ENCODE measurements at places on chromosomes 5 and 9.

DNA sequence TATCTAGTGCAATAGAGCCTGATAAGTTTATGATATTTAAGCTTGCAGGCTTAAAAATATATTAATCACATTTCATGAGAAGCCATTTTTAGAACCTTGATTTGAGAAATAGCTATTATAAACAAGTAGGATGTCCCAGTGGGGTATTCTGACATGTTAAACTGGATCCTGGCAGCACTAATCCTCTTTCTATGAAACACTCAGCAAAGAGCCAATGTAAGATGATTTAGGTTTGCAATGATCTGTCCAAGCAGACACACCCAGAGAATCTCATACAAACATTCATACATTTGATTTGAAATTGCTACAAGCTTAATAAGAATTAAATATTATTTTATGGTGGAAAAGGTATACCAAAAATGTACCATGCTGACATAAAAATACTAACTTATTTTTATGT lies 86.5 kb downstream of the ERP44 start:
- no peak for DNase-seq

DNA sequence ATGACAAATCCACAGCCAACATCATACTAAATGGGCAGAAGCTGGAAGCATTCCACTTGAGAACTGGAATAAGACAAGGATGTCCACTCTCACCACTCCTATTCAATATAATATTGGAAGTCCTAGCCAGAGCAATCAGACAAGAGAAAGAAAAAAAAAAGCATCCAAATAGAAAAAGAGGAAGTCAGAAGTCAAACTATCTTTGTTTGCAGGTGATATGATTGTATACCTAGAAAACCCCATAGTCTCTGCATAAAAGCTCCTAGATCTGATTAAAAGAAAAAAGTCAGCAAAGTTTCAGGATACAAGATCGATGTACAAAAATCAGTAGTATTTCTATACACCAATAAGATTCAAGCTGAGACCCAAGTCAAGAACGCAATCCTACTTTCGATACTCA lies 66.1 kb downstream of the OSMR start:
- DNase-seq = no peak

DNA sequence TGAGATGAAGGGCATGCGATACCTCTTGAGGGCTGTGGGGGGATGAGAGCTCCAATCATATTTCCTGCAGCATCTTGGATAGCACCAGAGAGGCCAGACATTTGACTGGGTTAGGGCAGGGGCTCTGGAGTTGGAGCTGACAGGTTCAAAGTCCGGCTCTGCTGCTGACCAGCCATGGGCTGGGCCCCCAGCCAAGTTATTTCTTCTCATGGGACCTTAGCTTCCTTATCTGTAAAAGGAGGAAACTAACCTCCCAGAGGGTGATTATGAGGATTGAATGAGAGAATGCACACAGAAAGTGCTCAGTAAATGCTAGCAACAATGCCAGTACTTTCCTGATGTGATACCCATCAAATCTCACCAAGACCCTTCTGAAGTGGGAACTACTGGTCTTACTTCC lies 65.2 kb upstream of the SLC25A51 start:
- no peak for DNase-seq

DNA sequence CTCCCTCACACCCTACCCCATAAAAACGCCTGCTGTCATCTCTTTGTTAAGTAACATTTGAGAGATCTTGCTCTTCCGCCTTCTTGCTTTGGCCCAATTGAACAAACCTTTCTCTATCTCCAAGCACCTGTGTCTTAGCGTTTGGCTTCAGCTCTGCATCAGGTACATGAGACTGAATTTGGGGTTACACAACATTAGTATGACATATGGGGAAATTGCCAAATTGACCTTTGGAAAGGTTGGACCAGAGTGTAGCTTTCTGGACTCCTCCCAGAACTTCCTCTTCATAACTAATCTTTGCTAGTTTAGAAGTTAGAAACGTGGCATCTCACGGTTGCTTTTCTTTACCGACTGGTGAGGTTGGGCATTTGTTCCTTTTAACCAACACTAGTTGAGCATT lies 3.5 kb upstream of the EXOSC3 start:
- no peak for DNase-seq

GRCh38 chr9:89006996-89007967 lies 16.0 kb downstream of the S1PR3 start:
- DNase-seq = no peak

DNA sequence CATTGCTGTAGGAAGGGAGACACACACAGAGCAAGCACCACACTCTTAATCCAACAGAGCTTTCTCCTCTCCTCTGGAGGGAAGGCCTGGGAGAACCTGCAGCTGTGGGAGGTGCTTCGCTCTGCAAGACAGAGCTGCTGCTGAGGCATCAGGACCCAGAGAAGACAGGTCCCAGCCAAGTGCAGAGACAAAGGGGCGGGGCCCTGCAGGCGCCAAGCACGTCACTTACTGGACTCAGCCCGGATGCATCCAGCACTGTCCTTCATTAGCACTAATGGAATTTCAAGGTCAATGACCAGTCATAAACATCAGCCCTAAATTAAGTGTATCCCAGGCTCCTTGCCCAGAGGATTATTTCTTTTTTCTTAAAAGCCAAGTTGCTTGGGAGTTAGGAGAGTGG lies 337.1 kb upstream of the PANK3 start:
- no peak for DNase-seq

DNA sequence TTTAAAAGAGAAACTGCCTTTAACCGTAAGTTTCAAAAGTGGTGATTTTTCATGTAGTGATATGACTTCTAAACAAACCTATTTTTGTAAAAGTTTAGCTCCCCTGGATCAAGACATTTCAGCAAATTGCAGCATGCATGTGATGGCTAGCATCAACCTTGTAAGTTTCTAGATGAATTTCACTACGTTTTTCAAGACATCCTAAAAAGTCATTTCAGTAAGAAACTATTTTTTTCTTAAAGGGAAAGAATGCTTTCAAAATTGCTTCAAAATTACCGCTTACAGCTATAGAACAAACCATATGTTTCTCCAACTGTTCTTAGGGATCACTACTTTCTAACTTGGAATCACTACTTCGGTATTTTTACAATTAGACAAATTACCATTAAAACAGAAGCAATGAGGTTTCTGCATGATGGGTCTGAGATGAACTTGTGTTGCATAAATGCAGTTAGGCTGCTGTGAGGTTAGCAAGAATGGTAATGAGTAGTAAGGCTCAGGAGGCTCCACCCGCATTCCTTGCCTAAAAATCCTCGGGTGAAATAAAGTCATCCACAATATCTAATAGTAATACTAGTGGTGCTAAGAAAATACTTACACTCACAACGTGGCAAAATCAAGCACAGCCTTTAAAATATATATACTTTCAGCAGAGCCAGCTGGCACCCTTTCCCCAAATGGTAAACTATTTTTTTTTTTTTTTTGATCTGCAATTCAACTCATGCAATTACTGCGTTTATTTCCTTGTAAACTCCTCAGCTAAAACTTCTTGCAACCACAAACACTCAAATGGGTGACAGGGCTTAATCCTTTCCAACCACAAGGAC lies 53.8 kb downstream of the CDC14B start:
- no peak for DNase-seq

DNA sequence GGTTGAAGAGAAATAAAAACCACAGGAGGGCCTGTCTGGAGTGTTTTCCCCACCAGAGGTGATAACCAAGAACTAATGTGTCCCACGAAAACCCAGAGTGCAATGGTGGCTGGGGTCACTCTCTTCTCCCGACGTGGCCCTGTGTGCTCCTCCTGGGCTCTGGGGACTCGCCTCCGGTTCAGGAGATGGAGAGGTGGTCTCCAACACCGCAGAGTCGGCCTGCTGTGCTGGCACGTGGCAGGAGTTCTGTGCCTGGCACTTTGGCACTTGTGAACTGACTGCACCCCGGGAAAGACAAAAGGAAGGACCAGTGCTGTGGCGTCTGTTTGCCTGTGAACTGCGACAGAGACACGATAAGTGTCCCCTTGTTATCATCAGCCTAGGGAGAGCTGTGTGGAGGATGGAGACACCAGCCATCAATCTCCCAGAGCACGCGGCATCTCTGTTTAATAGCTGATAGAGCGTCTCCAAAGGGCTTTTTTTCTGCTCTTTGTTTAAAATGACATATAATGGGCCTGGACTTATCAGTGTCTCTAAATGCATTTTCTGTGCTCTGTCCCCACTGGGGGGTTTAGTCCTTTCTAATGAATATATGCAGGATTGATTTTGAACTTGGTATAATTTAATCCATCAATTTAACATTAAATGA lies 98.3 kb downstream of the MRPL36 start:
- no peak for DNase-seq

DNA sequence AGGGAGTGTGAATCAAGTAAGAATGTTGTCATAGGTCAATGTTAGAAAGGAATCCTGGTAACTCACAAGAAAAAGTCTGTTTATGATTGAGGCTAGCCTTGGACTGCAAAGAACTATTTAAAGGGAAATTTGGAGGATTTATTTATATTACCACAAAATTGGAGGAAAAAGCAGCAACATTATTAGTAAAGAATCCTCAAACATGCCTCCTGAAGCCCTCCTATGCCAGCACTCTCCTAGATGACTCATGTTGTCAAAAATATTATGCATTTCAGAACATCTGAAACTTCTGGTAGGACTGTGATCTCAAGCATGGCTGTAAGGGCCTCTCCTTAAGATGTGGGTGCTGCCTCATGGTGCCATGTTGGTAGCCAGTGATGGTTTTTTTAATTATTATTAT lies 628.5 kb downstream of the CHSY3 start:
- DNase-seq = no peak

GRCh38 chr9:70924895-70925547 lies 196.4 kb downstream of the TRPM3 start:
- DNase-seq = peak; percentile 72

DNA sequence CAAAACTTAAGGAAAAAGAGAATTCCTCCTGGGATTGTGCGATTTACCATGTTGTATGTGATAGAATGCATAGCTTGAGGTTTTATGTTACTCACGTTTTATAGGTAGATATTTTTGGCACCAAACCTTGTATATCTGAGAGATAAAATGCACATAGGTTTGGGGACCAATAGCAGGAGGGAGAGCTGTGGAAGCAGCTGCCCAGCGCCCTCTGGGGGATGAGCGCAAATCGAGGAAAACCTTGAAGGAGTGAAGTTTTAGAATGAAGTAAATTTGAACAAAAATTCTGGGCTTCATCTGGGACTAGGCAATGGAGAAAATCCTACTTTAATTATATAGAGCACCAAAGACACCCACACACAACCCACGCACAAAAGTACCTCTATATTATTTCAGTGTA lies 197.0 kb downstream of the ADCY2 start:
- peak; percentile 15 for DNase-seq

- DNase-seq = no peak
These were observed 62.3 kb downstream of the ACER2 start for GRCh38 chr9:19470981-19471650.

GRCh38 chr5:801472-801871 lies 16.9 kb upstream of the ZDHHC11B start:
- DNase-seq = no peak

DNA sequence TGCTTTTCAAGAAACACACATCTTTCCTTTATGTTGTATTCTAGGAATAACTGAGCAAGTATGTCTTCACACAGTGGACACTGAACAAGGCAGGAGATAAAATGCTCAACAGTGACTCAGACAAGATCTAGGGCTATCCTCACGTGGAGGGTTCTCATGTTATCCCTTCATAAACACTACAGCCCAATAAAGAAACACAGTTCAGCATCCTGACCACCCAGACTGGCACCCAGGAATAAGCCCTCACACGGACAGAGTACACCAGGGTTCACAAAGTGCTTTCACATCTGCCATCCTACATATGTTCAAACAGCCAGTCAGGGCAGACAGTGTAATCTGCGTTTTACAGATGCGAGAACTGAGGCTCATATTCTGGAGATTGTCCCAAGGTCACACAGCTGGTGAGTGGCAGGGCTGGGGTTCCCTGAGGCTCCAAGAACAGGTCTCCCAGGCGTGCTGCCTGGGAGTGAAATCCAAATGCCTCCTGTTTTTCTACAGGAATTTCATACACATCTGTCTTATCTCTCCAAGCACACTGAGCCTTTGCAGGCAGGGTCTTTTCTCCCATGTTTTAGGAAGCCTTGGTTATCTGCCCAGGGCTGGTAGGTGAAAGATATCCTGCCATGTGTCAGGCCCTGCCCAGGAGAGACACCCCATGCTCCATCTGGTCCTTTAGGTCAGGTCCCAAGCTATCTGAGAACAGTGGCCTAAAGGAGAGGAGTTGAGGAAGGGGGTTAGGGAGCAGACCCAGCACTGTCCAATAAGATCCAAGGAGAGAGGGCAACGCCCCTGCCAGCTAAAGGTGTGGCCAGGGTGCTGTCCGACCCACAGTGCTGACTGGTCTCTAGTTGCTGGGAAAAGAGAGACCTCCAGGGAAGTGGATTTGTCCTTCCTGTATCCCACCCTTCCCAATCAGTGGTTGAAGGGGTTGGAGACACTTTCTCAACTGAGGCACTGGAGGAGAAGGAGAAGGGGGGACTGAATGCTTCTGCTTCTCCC lies 47.9 kb upstream of the XPA start:
- DNase-seq = no peak

GRCh38 chr5:108129129-108129528 lies 252.8 kb downstream of the FBXL17 start:
- DNase-seq = no peak

- DNase-seq = no peak
These were observed 17.8 kb downstream of the SCAI start for GRCh38 chr9:125125523-125125922.

GRCh38 chr5:2914981-2915484 lies 163.6 kb upstream of the IRX2 start:
- DNase-seq = no peak

DNA sequence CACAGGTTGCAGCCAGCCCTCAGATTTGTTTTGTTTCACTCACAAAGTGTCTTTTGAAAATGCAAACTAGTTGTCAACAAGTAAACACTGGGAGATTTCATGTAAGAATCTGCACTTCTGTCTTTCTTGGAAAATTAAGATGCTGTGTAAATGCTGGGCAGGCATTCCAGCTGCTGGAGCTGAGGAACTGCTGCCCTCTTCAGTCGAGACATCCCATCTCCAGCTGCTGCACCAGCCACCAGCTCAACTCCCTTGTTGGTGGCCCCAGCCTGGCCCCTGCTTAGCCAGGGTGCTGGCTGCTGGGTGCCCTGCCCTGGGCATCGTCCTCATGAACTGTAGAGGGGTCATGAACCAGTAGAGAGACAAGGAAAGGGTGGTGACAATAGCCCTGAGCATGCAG lies 33.1 kb upstream of the AFAP1L1 start:
- DNase-seq = no peak

DNA sequence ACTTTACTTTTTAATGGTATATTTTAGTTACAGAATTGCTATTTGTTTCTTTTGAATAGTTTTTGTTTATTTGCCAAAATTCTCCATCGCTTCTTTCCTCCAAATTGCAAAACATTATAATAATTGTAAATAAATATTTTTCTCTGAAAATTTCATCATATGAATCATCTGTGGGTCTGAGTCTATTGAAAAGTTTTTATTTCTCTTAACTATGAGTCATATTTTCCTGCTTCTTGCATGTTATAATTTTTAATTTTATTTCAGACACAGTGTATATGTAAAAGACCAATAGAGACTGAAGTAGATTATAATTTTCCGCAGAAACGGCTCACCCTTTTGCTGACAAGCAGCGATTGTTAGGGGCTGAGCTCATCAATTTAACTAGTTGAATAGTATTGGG lies 279.1 kb upstream of the IL12B start:
- no peak for DNase-seq
